ENCODE measurements at places on chromosomes 12 and 14.

- no peak for DNase-seq
Observed at GRCh38 chr12:12366701-12367481, 10.0 kb downstream of the BORCS5 start.

GRCh38 chr12:113242026-113242418, 20.8 kb downstream of the TPCN1 start:
- no peak for DNase-seq

GRCh38 chr12:46524778-46525177, 152.2 kb upstream of the SLC38A2 start:
- no peak for DNase-seq

DNA sequence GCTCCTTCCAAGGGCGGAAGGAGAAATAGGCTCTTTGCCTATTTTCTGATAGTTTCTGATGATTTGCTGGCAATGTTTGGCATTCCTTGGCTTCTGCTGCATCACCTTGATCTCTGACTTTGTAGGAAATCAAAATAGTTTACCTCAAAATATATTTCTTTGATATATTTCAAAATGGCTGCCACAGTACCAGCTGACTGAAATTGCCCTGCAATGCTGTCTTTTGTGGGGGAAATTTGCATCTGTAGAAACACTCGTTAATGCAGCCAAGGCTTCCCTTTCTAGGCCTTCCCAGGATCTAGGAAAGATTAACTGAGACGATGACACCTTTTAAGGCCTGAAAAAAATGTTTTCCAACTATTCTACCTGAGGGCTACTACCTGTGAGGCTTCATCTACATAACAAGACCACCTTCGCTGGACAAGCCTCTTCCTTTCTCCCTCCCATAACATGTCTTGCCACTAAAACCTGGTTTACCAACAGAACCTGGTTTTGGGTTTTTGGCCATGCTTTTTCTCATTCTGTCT, 212.8 kb upstream of the SSTR1 start:
- no peak for DNase-seq

- no peak for DNase-seq
Observed at GRCh38 chr14:55645145-55645544, 65.1 kb downstream of the KTN1 start.

DNA sequence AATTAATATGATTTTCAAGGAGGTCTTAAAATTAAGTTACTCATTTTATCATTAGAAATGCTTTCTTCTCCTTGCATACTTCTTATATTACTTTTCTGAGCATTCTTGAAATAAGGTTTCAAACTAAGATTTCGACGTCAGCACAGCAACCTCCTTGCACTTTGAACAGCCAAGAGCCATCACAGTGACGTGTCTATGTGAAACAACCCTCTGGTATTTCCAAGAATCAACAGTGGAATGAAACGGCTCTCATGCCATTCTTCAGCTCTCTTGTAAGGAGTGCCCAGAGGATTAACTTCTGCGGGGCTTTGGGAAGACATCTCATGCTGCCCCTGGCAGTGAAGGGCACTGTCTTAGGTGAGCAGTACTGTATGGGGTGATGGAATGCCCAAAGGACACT, 109.2 kb downstream of the EFCAB11 start:
- DNase-seq, result no peak

GRCh38 chr12:106097011-106097410, 41.7 kb downstream of the NUAK1 start:
- no peak for DNase-seq

DNA sequence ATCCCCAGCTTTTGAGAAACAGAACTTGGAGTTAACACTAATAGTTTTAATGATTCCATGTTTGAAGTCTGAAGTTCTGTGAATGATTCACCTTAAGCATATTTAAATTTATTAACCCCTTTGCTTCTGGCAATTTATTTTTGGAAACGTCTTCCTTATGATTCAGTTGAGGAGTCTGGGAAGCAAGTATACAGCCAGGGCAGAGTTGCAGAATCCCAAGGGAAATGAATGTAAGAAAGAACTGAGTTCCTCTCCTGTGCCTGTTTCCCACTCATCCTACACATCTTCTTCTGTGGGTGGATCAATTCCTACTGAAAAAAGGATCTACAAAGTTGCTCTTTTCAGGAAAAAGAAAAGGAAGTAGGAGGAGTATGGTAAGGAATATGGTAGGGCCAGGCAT, 108.2 kb upstream of the CCDC91 start:
- no peak for DNase-seq

DNA sequence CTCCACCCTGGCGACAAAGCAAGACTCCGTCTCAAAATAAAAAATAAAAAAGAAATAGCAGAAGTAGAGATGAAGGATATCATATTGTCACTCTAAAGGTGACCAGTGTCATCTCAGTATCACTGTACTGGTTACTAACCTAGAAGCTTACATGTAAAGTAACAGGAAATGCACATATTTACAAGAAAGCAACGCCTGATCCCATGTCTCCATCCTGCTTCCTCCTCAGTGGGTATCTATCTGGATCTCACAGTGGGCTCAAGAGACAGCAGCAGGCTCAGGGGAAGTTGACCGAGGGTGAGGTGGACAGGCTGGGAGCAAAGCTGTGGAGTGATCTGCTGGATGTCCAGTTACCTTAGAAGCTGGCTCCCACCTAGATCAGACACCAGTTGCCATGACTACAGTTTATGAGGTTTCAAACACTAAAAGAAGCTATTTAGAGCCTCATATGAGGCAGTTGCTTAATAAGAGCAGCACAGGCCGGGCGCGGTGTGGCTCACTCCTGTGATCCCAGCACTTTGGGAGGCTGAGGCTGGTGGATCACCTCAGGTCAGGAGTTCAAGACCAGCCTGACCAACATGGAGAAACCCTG, 10.5 kb downstream of the MTRFR start:
- DNase-seq, result no peak

DNA sequence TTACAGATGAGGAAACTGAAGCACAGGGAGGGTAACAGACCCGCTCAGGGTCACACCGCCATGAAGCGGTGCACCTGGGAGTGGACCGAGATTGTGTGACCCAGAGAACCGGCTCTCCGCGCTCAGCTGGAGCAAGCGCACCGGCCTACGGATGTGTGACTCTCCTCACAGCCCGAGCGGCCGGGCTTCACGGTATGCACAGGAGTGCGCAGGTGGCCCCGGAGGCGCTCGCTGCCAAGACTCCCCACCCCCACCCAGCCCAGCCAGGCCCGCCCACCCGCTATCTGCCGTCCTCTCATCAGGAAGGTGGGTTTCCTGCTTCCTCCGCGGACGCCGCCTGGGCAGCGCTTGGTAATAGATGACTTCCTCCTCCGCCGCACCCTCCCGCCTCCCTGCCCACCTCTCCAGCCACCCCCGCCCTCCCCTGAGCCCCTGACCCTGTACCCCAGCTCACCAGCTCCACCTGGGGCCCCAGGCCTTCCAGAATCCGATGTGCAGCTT, 110.7 kb downstream of the NCOR2 start:
- no peak for DNase-seq

GRCh38 chr12:112166051-112167015, 41.0 kb downstream of the TRAFD1 start:
- DNase-seq, result no peak

GRCh38 chr12:11707535-11707934, 58.1 kb downstream of the ETV6 start:
- no peak for DNase-seq

GRCh38 chr12:16670456-16671050, 64.6 kb upstream of the LMO3 start:
- no peak for DNase-seq

DNA sequence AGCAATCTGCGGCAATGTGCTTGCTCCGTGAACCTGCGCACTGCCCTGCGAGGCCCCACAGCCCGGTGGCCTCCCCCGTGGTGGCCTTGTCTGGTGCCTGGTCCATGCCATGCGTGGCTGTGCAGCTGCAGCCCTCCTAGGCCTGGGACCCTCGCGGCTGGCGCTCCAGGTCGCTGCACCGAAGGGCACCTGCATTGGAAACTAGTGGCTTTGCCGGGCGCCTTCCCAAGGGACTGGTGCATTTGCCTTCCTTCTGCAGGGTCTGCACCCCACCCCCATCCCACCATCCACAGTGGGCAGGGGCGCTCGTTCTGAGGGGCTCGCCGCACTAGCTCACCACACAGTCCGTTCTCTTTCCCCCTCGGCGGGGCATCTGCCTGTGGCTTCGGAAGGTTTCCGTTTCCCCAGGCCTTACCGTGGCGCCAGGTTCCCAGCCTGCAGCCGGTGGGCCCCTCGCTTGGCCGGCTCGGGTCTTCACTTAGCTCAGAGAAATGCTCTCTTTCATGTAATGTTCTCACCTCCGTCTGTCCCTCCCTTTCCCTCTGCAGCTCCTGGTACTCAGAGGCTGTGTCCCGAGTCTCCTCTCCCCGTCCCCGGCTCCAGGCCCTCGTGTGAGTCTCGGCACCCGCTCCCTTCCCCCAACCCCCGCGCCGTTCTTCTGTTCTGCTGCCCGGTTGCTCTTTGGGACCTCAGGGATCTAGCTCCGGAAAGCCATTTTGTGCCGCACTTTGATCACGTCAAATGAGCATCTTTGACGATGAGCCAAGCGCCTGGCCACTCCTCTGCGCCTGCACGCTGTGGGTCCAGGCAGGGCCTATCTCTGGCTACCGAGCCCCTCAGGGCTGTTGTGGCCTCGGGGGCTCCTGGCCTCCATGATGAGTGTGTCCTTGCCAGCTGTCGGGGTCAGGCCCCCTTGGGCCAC, 31.9 kb downstream of the JAG2 start:
- no peak for DNase-seq

- peak; percentile 79 for DNase-seq
Observed at GRCh38 chr14:67943947-67944346, 124.4 kb downstream of the RAD51B start.

DNA sequence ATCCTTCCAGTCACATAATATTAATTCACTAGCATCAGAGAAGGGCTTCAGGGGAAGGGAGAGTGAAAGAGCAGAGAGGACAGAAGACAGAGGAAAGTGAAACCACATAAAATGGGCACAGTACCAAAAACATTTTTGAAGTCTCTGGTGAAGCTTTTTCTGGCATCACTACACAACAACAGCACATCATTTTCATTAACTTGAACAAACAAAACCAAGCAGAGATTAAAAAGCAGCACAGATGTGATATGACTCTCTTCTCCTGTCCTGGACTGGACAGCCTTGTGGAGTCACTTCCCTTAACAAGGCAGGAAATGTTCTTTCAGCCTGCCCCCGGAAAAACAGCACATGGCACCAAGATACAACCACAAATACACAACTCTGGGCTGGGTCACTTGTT, 112.0 kb downstream of the TSPAN8 start:
- no peak for DNase-seq

DNA sequence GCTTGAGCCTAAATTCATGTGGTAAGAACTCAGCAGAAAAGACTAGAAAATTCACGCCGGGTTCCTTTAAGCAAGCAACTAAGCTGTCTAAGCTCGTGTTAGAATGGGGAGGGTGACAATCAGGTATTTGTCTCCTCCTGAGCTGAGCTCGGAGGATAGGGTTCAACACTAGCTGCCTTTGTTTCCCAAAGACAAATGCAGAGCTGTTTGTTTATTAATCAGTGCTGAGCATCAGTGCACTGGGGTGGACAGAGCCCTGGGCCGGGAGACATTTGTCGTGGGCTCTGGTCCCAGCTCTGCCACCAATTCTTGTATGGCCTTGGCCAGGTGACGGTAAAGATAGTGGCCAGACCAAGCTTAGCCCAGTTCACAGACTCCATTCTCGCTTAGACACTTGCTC, 43.7 kb downstream of the DEGS2 start:
- no peak for DNase-seq

- peak; percentile 42 for DNase-seq
Observed at GRCh38 chr14:68795597-68796417, 2.9 kb upstream of the ZFP36L1 start.

DNA sequence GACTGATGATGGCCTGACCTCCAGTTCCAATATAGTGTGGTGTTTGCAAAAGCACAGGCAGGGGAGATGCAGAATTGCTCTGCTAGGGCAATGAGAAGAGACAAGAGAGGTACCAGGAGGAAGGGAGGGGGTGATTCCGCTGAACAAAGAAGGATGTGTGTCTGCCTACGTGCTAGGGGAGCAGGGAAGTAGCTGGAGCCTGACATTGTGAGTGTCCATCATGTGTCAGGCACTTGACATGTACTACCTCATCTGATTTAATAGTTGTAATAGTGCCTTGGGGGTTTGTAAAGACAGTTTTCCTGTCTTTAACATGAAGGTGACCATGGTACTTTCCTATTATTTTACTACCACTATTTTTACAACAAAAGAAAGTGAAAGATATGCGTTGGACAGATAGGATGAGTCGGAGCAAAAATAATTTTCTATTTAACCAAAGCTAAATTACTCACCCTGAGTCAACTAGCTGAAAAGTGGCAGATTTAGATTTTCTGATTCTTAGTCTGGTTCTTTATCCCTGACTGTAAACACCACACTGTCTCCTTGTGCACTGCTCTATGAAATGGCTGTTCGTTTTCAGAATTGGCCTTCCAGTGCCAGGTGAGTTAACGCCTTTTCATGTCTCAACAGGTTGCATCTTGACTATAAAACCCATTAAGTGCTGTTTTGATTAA, 33.7 kb upstream of the TEAD4 start:
- no peak for DNase-seq

Measured in NCI-H2171 treated with DMSO at 0.1 percent for 48 hours (cell line).